ENCODE measurements at places on chromosomes 2 and 18. TPM values are rescaled to one million over a fixed set of nuclear protein-coding genes. Genes with fewer than 3 reads are reported as not detected.

DNA sequence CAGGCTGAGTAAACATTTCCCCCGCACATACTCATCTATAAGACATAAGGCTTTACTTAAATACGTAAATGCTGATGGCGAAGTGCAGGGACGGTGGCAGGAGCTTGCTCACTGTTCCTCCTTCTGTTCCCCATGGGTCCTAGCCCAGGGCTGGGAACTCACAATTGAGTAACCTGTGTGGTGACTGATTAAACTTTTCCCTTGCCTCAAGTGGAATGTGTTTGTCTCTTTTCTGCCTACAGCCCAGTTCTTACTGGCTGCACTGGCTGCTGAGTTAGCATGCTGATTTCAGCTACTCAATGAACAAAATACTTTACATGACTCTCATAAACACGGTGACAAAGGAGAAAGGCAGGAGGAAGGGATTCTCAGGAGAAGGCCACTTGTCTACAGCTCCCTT, 87.3 kb downstream of the MARCO start:
- no peak for DNase-seq

DNA sequence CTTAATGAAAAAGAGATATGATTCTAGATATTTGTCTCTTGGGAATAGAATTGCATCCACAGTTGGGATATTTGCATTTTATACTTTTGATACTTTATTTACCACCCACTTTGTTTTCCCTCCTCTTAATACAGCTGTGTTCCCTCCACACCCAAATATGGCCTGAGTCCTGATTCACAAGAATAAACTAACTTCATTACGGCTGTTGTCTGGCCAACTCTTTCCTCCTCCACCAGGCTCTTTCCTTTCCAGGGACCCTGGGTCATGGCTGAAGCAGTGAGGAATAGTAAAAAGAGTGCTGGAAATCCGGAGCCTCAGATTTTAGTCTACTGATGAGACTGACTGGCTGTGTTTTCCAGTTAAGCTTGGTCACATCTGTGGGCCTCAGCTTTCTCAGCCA, 48.4 kb upstream of the STAM2 start:
- no peak for DNase-seq

DNA sequence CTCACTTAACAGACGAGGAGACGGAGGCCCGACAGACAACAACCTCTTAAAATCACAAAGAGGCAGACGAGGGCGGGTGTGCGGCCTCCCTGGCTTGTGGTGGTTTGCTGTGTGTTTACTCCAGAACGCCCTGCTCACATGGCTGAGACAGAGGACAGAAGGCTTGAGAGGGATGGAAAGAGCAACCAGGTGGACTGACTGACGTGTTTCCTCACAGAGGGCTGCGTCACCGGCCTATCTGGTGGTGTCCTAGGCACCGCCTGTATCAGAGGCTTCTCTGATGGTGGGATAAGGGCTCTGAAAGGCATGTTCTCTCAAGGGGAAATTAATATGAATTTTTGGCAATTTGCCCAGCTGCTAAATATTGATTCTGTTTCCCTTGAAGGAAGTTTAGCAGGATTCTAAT, 47.0 kb upstream of the RALBP1 start:
- no peak for DNase-seq

GRCh38 chr2:233250985-233251305, 528 bp upstream of the ATG16L1 start:
- no peak for DNase-seq

IL36B gene
- total RNA-seq, result not detected

Measured in heart left ventricle (tissue), 16 donors.